Sigmoid colon (tissue), 7 donors: ENCODE measurements at places on chromosomes 5 and 9. TPM values are rescaled to one million over a fixed set of nuclear protein-coding genes. Genes with fewer than 3 reads are reported as not detected.
A peak's percentile ranks its signal among the peaks of the same experiment; 100 is the strongest.

Gene TTC23L
- total RNA-seq: not detected

GRCh38 chr9:137199411-137200121, 975 bp downstream of the TPRN start:
- DNase-seq: no peak

DNA sequence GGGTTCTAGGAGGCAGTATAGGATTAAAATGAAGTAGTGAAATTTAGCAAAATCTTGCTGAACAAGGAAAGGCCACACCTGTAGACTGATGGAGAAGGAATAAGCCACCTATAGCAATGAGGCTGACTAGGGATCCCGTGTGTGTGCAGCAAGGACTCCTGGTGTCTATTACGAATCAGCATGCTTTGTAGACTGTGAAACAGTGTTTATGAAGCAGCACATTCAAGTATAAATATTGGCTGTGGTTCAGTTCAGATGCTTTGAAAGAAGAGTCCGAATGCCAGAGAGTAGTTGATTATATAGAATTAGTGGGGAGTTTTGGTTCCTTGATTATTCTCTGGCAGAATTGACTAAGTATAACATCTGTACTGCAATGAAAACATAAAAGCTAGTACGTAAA, 41.8 kb downstream of the CAST start:
- no peak for DNase-seq

GRCh38 chr5:110769000-110769681, 30.3 kb downstream of the SLC25A46 start:
- DNase-seq: no peak

GRCh38 chr5:142145106-142145900, 36.7 kb downstream of the NDFIP1 start:
- peak; percentile 69 for DNase-seq

Gene PCDHGA10
- 7.8 TPM for total RNA-seq

GRCh38 chr5:133367984-133368383, 244.4 kb downstream of the FSTL4 start:
- DNase-seq: no peak

- no peak for DNase-seq
Observed at GRCh38 chr9:124800306-124801259, 23.6 kb downstream of the OLFML2A start.

Gene ACOT12
- total RNA-seq: not detected

GRCh38 chr9:137082222-137082924, 4.4 kb upstream of the MAN1B1 start:
- DNase-seq: peak; percentile 66

DNA sequence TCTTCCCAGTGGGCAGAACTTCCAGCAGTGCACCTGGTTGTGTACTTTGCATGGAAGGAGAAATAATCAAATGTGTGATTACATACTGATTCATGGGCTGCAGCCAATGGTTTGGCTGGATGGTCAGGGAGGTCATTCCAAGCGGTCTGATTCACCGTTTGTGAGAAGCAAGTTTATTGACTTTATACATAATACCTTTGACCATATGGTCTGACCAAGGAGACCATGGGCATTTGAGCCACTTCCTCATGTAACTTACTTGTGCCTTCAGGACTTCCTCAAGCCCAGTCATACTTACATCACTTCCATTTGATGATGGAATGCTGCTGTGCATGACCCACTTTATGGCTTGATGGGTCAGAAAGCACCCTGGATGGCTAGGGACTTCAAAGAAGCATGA, 41.1 kb downstream of the DAP start:
- DNase-seq: no peak

Gene MEGF10
- 2.1 TPM for total RNA-seq

Gene IL3
- total RNA-seq: not detected

DNA sequence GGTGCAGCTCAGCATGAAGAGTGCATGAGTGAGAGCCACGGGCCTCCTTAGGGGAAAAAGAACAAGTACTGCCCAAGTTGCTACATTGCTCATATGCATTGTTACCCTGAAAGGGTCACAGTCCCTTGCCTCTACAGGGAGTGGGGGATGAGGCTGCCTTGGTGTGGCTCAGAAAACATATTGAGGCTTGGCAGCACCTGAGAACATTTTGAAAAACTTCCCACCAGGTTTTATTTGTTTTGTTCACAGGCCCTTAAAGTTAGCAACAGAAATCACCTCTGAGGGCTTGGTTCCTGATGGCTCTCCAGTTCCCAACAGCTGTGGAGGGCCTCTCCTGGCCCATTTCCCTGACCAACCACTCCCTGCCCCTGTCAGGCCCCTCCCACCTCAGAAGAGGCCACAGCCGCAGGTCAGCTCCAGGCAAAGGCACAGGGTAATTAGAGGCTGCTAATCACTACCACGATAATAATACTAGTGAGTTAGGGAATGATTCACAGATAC, 90.7 kb upstream of the ADRA1B start:
- DNase-seq: no peak

GRCh38 chr5:40258222-40258621, 421.5 kb upstream of the PTGER4 start:
- no peak for DNase-seq

Gene FLT4
- 5.3 TPM for total RNA-seq

- DNase-seq: no peak
Observed at GRCh38 chr9:125121146-125121545, 22.2 kb downstream of the SCAI start.

DNA sequence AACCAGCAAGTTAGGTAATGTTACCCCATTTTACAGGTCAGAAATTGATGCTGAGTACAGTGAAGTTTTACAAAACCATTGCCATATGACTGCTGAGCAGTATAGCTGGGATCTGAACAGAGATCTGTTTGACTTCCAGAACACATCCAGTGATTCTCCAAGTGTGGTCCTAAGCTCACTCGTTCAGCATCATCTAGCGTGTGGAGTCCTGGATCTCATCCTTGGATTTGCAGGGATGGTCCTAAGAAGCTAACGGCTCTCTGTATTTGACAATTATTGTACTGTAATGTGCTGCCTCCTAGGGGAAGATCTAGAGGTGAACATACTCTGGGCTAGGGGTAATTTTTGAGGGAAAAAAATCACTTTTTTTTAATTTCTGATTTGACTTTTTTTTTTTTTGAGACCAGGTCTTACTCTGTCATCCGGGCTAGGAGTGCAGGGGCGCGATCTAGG, 1.4 kb downstream of the SLC26A2 start:
- no peak for DNase-seq

Gene FOXD4L4
- 0.16 TPM for total RNA-seq

DNA sequence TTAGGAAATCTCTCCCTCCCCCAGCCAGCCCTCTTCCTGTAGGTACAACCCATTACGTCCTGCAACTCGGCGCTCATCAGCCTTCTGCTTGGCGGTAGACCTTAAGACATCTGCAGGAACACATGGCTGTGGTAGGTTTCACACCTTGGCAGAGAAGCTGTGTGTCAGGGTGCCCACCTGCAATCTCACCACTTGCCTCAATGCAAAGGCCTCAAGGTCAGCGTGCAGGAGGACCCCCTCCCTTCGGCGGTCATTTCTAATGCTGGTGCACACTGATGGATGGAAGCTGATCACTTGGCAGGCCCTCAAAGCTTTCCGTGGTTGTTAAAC, 67.3 kb downstream of the CRB2 start:
- DNase-seq: peak; percentile 48

- DNase-seq: no peak
Observed at GRCh38 chr5:68557162-68557936, 341.8 kb downstream of the PIK3R1 start.

- DNase-seq: no peak
Observed at GRCh38 chr5:72130351-72130761, 23.1 kb downstream of the MAP1B start.

GRCh38 chr5:127746756-127747155, 43.6 kb downstream of the CCDC192 start:
- no peak for DNase-seq

Gene ENTREP1
- total RNA-seq: 3.6 TPM

DNA sequence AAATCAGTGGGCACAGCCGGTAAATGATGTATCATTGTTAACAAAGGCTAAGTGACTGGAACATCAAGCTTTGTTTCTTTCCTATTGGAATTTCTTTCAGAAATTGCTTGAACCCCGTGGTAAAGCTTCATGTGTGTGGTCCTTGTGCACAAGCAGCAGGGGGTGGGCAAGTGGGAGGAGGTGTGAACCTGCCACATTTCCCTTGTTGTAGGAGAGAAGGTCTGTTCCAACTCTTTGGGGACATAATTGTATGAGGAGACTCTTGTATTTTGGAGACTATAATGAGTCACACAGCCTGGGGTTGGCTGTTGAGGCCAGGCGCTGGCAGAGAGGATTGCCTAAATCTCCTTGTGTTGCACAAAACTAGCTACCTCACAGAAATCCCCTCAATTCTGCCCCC, 620.5 kb downstream of the IRX1 start:
- DNase-seq: peak; percentile 19

DNA sequence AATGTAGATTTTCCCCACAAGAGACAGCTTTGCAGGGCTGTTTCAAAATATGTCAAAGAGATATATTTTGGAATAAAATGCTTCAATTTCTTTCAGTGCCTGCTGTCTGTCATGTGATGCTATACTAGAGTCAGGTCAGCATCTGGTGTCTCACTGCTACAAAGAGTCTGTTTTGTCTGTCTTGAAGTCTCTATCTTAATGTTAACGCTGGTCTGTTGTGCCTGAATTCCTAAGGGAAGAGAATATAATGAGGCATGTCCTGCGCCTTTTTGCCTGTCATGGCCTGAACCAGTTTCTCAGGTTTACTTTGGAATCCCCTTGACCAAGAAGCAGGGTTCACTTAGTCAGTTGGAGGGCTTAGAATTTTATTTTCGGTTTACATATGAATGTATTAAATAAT, 176.4 kb downstream of the PDZD2 start:
- no peak for DNase-seq

Gene MARCHF11
- total RNA-seq: not detected

- no peak for DNase-seq
Observed at GRCh38 chr9:21516796-21517195, 34.7 kb upstream of the IFNE start.

GRCh38 chr9:134635351-134636148, 6.1 kb upstream of the COL5A1 start:
- DNase-seq: peak; percentile 60

- no peak for DNase-seq
Observed at GRCh38 chr5:178532236-178532635, 58.0 kb downstream of the COL23A1 start.

DNA sequence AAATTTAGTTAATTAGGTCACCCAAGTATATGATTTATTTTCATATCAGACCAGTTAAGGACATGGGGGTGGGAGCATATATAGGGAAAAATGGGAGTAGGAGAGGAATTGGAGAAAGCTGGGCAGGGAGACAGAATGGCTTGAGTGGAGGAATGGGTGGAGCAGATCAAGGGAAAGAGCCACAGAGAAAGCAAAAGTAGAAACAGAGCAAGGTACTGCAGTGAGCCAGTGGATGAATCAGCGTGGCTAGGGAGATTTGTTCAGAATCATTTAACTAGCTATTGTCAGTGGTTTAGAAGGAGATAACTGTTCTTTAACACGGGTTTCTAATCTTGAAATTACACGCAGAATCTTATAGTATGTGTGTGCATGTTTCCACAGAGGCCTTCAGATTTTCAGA, 37.4 kb downstream of the SNX24 start:
- no peak for DNase-seq

Gene PPP1R26
- 9.5 TPM for total RNA-seq

Gene SPTLC1
- 55.0 TPM for total RNA-seq

- no peak for DNase-seq
Observed at GRCh38 chr5:59099270-59099994, 516.6 kb downstream of the RAB3C start.

- DNase-seq: no peak
Observed at GRCh38 chr9:19481971-19482404, 73.2 kb downstream of the ACER2 start.

- DNase-seq: no peak
Observed at GRCh38 chr9:92714787-92715487, 45.0 kb upstream of the IPPK start.

GRCh38 chr9:120386390-120387131, 193.4 kb downstream of the CDK5RAP2 start:
- peak; percentile 55 for DNase-seq

- no peak for DNase-seq
Observed at GRCh38 chr5:163478126-163478981, 17.9 kb downstream of the HMMR start.

DNA sequence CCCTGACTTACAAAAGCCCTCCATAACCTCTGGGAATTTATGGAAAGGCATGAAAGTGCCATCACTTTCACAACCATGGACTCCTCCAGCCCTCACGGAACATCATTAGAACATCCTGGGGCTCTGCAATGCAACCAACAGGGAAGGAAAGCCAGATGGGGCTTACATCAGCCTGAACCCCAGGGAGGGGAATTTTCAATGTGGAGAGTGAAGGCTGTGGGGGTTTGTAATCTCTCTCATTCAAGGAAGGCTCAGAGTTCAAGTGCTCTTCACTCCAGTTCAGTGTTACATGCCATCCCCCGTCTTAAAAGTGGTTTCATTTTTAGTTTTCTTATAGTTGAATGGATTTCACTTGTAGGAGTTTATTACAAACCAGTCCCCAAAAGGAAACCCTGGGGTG, 5.7 kb downstream of the SPRY4 start:
- no peak for DNase-seq

DNA sequence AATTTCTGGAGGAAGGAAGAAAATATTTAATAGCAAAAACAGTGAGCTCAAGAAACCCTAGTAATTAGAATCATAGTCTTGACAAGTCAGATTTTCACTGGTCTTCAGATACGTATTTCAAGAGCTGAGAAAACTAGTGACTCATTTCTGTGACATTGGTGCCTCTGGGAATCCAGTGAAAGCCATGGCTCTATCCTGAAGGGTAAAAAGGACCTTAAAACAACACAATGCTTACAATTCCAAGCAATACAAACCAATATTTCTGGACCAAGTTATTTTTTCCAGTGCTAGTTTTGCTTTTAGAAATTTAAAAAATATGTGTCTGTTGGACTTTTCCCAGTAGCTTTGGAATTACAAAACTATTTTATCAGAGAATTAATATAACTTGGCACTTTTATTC, 140.3 kb downstream of the LPAR1 start:
- no peak for DNase-seq

- no peak for DNase-seq
Observed at GRCh38 chr9:81893929-81894328, 34.3 kb upstream of the SPATA31D4 start.

Gene ZBTB5
- total RNA-seq: 7.2 TPM

Gene RMRP
- total RNA-seq: 2,523 TPM

- DNase-seq: no peak
Observed at GRCh38 chr9:129586685-129587084, 34.2 kb downstream of the C9orf50 start.

GRCh38 chr9:20904995-20905394, 126.4 kb downstream of the HACD4 start:
- DNase-seq: no peak

DNA sequence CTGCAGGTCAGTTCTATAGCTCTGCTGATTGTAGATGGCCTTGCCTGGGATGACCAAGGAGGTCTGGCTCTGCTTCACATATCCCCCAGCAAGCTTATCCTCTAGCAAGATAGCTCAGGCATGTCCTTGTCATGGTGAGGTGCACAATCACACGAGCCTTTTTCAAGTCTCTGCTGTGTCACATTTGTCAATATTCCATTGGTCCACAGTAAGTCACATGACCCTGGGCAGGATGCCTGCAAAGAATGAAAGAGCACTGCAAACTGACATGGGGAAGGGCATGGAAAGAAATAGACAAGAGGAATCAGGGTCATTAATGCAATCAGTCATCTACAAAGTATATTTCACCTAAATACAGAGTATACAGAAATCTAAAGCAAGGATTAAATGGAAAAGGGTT, 142.0 kb downstream of the RORB start:
- no peak for DNase-seq

Gene AGXT2
- not detected for total RNA-seq

Gene GLRA1
- total RNA-seq: not detected

Gene SPATA24
- total RNA-seq: 1.4 TPM

GRCh38 chr5:2739360-2740050, 12.0 kb downstream of the IRX2 start:
- DNase-seq: no peak
